ENCODE measurements at places on chromosomes 12 and 14.

DNA sequence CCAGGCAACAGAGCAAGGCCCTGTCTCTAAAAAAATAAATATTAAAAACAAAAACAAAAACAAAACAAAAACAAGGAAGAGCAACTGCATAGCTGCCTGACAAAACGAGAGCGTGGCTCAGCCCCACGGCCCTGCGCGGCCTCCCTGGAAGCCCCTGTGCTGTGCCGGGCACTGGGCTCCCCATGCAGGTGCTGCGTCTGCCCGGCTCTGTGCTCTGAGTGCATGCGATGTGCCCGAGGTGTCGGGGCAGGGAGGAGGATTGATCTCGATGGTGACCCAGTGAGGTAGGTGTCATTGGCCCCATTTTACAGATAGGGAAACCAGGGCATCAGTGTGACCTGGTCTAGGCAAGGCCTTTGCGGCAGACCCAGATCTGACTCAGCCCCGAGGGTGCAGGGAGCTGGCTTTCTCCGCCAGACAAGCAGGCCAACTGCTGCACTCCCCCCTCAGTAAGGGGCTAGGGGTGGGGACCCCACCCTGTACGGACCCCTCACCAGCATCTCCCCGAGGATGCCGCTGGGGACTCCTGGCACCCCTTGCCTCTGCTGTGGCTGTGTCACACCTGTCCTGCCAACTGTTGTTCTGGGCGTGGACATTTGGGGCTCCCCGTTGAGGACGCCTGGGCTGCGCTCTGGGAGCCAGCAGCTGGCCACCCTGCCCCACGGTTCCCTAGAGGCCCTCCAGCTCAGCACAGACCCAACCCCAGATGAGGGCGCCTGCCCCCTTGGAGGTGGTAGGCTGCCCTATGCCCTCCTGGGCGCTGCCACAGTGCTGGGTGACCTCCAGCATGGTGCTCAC, 15.3 kb downstream of the GPR132 start:
- no peak for DNase-seq

- no peak for DNase-seq
Measured at GRCh38 chr12:94204499-94205247, 56.3 kb downstream of the PLXNC1 start.

DNA sequence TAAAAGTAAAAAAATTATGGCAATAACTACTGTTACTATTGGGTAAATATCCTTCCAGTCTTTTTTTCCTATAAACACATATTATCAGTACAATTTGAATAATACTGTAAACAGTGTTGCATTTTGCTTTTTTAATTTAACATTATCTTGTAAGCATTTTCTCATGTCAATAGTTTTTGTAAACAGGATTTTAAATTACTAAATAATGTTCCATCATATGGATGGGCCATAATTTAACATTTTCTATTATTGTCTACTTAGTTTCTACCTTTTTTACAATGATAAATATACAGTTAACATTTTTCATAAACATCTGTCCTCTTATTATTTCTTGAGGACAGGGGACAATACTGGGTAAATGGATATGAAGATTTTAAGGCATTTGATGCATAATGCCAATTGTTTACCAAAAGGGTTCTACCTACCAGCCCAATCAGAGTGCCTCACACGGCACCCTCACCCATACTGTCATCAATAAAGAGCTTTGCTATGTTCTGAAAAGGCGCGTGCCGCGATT, 759 bp upstream of the ACVR1B start:
- DNase-seq, result no peak

GRCh38 chr12:102763471-102763870, 153.6 kb downstream of the PAH start:
- no peak for DNase-seq

- no peak for DNase-seq
Measured at GRCh38 chr12:91222746-91223145, 40.1 kb upstream of the DCN start.
